ENCODE measurements at places on chromosomes 6 and 20.

GRCh38 chr6:124389127-124389526 is 573.1 kb upstream of the RNF217 start:
- no peak for DNase-seq

GRCh38 chr20:59121714-59122565 is 41.7 kb upstream of the ZNF831 start:
- DNase-seq: no peak

GRCh38 chr6:63442870-63443269 is 123.1 kb upstream of the LGSN start:
- DNase-seq: no peak

DNA sequence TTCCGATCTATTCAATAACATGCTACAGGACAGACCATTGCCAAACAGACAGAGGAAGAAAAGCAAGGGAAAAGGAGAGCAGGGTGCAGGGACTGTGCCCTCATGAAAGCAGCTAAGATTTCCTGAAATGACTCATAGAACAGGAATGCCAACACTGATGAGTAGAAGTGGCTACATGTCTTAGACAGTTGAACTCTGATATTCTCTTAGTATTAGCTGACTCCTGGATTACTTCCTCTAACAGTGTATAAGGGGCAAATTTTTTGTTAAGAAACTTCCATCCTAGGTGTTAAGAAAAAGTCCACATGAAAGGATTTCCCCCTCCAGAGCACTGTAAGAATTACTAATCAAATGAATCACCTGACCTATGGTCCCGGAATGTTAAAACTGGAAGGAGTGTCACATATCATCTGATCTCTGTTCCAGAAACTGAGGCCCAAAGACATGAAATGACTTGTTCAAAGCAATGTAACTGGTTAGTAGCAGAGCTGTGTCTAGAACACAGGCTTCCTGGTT is 224.9 kb downstream of the IBTK start:
- no peak for DNase-seq

DNA sequence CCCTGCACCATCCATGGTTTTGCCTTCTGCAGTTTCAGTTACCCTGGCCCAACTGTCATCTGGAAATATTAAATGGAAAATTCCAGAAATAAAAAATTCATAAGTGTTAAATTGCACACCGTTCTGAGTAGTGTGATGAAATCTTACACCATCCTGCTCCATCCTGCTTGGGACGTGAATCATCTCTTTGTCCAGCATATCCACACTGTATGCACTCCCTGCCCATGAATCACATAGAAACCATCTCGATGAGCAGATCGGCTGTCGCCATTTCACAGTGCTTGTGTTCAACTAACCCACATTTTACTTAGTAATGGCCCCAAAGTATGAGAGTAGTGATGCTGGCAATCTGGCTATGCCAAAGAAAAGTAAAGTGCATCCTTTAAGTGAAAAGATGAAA is 105.9 kb upstream of the ID4 start:
- no peak for DNase-seq

GRCh38 chr6:160041608-160042007 is 72.7 kb downstream of the IGF2R start:
- DNase-seq: no peak

DNA sequence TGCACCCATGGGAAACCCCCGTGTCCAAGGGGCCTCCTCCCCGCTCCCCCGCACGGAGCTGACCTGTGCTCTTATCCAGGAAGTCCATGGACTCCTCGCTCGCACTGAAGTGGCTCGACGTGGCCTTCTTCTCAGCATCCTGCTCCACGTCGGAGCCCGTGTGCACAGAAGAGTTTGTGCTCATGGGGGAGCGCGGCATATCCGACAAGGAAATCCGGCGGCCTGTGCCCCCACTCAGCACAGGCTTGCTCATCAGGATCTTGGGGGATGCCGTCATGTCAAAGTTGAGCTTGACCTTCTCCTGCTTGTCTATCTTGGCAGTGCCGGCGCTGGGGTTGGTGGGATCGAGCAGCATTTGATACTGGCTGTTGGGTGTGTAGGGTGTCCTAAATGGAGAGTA is 80.2 kb downstream of the ZMYND8 start:
- no peak for DNase-seq

GRCh38 chr20:22716821-22717351 is 132.5 kb upstream of the FOXA2 start:
- DNase-seq: no peak

GRCh38 chr6:147040121-147040910 is 163.9 kb upstream of the STXBP5 start:
- DNase-seq: no peak
